Hematopoietic multipotent progenitor cell (in vitro differentiated cells): ENCODE measurements at places on chromosomes 3 and 15. TPM values are rescaled to one million over a fixed set of nuclear protein-coding genes. Genes with fewer than 3 reads are reported as not detected.

The BCL2A1 gene
- total RNA-seq, result 9.7 TPM

The DISP2 gene
- 0.54 TPM for total RNA-seq

The CMSS1 gene
- total RNA-seq, result 3.2 TPM

The SIDT1 gene
- total RNA-seq, result 15.1 TPM

The GOLGA8S gene
- total RNA-seq, result 0.27 TPM

The SETMAR gene
- total RNA-seq, result 23.4 TPM
